ENCODE measurements at places on chromosomes 5 and 9.

GRCh38 chr5:133274597-133274935 is 222.8 kb downstream of the HSPA4 start:
- no peak for DNase-seq

DNA sequence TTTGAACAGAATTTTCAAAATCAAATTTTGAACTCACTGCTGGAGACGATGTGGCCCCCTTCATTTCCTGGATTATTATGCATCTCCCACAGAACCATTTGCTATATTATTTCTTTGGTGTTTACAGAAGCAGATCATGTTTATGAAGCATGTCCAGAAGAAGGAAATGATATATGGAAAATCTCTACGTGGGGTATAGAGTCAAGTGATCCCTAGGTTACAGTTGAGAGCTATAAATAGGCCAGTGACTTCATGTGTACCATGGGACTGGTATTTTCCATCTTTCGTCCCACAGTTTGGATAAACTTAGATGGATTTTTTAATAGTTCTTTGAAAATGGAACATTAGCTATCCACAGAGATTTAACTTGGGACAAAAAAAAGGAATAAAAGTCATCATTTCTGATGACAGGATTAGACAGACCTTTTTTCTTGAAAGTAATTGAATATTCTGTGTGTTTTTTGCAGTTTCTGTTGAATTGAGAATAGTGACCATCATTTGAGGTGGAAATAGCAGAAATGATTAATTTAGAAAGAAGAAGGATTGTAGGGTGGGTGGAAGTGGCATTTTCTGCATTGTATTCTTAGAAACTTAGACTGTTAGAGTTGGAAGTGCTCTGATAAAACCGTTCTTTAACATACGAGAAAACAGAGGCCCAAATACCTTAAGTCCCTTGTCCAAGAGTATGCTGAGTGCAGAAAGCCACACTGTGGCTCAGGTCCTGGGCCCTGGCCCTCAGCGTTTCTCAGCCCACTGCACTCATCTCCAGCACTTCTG is 136.4 kb downstream of the PIP5K1B start:
- DNase-seq = no peak

DNA sequence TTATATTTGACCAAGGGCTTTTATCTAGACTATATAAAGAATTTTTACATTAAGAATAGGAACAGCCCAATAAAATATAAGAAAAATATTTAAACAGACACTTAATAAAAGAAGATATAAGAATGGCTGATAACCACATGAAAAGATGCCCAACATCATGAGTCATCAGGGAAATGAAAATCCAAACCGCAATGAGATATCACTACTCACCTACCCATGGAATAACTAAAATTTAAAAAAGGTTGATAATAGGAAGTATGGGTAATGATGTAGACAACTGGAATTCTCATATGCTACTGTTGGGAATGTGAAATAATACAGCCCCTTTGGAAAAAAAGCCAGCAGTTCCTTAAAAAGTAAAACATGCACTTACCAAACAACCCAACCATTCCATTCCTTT is 206.9 kb upstream of the PCSK5 start:
- DNase-seq = peak; percentile 16

- no peak for DNase-seq
These were observed 97.7 kb downstream of the FNBP1 start for GRCh38 chr9:129945314-129945713.

GRCh38 chr5:133285583-133286021 is 233.8 kb downstream of the HSPA4 start:
- DNase-seq = peak; percentile 10

- peak; percentile 22 for DNase-seq
These were observed 353.5 kb downstream of the FBXL17 start for GRCh38 chr5:108028412-108028811.

DNA sequence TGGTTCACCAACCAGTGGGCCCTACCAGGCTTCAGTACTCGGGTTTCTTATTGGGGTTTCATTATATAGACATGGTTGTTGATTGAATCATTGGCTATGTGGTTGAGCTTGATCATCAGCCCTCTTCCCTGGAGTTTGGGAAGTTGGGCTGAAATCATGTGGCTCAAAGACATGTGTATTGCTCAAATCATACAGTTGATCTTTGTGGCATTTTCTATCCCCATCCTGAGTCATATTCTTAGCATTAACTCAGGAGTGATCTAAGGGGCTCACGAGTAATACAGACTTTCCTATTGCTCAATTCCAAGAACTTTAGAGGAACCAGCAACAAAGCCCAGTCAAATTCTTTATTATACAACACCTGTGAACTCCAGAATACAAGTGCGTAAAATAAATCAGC is 66.2 kb downstream of the SMC5 start:
- DNase-seq = peak; percentile 88

Data from amniotic epithelial cell (primary cell).